Stimulated activated CD8-positive, alpha-beta memory T cell treated with anti-CD3 and anti-CD28 coated beads, Interleukin-4, amount 100 ng/mL, for 48 hours (primary cell): ENCODE measurements at places on chromosomes 7 and 10.

- no peak for DNase-seq
These were observed 5.5 kb upstream of the GDF10 start for GRCh38 chr10:47294501-47294900.

DNA sequence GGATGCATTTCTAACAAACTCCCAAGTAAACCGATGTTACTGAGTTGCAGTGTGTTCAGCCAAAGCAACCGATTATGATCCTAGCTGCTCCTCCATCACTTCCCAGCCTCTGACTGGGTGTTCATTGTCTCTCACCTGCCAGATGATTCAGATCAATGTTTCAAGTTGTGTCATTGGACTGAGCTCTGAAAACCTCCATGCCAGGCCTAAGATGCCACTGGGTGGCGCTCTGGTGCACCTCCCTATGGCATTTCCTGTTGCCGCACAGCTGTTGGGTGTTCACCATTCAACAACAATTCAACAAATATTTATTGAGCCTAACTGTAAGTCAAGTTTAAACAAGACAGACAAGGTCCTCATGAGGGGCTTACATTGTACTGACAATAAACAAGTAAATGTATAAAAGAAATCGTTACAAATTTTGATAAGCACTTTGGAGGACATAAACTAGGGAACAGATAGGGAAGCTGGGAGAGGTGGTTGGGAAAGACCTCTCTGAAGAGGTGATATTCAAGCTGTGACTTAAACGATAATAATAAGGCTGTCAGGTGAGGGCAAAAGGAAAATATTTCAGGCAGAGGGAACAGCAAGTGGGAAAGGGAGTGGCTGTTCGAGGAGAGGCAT, 22.8 kb downstream of the RGR start:
- DNase-seq: peak; percentile 90

- DNase-seq: no peak
These were observed 21.8 kb upstream of the LRRC4 start for GRCh38 chr7:128053023-128053422.

DNA sequence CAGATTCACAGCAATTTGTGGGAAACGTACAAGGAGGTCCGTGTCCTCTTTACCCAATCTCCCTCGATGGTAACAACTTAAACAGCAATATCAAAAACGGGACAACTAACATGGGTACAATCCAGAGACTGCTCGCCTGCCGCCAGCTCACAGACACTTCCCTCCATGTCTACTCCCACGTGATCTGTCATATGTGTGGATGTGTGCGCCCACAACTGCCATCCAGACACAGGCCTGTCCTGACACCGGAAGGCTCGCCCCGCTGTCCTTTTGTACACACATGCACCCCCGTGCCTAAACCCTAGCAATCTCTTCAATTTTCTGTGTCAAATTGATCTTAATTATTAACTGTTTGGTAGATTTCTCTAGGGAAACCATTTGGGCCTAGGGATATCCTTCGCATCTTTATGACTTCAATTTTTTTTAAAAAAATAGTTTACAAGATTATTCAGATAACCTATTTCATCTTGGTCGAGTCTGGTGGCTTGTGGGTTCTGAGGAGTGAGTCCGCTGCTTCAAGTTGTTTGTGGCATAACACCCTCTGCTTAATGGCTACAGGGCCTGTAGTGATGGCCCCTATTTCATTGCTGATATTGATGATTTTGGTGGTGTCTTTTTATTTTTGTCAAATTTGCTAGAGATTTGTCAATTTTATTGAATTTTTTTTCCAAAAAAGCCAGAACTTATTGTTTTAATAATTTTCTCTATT, 260.6 kb downstream of the MAD1L1 start:
- no peak for DNase-seq

DNA sequence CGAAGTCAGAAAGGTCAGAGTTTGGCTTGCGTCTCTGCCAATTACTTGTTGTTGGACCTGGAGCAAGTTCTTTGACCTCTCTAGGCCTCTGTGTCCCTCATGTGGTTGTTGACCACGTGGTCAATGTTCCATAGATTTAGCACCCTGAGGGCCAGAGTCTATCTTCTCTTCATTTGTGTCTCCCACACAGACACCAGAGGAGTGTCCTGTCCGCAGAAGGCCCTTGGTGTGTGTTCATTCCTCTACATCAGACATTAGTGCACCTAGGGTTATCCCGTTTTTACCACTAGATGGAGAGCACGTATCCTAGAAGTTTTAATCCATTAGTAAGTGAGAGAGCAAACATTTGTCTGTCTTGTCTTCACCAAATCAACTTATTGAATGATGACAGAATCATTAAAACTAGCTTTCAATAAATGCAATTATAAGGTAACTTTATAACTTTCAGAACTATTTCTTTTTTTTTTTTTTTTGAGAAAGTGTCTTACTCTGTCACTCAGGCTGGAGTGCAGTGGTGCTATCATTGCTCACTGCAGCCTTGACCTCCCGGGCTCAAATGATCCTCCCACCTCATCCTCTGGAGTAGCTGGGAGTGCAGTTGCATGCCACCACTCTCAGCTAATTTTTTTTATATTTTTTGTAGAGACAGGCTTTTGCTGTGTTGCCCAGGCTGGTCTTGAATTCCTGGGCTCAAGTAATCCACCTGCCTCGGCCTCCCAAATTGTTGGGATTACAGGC, 122.5 kb upstream of the ANKRD1 start:
- no peak for DNase-seq

GRCh38 chr7:22821702-22822485, 755 bp downstream of the TOMM7 start:
- DNase-seq: peak; percentile 31

DNA sequence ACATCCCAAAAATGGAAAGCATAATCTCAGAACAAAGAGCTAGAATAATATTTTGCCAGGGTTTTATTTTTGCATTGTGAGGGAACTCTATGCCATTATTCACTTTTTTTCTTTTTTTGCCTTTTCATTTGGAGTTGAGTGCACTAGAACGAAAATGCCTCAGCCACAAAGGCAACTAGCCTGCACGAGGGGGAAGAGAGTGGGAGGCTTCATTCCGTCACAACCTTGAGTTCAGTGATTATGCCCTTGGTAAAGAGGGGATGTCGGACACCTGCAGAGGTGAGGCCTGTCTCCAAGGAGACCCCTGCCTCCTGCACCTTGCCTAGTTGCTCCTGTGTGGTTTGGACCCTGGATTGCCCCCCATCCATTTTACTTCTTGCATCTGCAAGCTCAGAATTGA, 232.7 kb downstream of the TEX36 start:
- no peak for DNase-seq

- no peak for DNase-seq
These were observed 59.0 kb downstream of the VSTM4 start for GRCh38 chr10:49056356-49056755.

GRCh38 chr7:134083766-134084487, 43.2 kb upstream of the LRGUK start:
- DNase-seq: no peak

DNA sequence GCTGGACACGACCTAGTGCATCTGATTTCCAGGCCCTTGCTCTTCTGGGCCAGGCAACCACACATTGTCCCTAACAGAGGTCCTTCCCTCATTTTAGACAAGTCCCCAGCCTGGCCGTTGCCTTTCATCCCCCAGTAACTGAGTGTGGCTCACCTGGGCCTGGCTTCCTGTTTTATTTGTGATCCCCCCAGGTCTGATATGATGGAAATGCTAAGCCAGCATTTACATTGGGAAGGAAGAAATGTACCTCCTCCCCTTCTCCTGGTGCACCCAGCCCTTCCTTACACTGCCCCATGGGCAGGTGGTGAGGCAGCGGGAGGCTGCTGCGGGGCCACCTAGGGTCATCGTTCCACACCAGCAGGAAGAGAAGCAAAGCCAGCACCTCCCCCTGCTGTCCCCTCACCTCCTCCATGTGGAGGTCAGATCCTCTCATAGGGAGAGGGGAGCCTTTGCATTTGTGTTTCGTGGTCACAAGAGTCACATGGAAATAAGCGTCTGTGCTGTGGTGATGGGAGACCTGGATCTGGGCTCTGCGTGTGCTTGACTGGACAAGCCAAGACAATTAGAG, 108.8 kb downstream of the GLRX3 start:
- DNase-seq: peak; percentile 7
